ENCODE measurements at places on chromosomes 5 and 9.

- peak; percentile 37 for ATAC-seq
Measured at GRCh38 chr5:174327317-174327864, 281.9 kb downstream of the NSG2 start.

DNA sequence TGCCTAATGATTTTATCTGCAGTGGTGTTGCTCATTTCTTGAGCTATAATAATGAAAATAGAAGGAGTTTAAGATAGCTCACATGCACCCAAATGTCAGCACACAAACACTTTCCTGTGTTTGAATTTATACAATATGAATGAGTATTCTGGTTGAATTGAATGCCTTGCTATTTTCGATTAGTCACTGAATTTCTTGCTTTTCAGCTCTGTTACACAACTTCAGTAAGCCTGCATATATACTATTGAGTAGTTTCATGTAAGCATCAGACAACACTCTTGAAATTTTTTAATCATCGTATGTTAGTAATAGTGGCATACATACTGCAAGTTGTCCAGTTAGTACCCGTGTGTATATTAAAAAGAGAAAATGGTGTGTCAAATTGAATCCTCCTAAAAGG, 281.5 kb upstream of the GRIA1 start:
- no peak for ATAC-seq

GRCh38 chr9:36949466-36949865, 84.6 kb downstream of the PAX5 start:
- no peak for ATAC-seq

GRCh38 chr9:27427272-27427643, 96.8 kb upstream of the IFNK start:
- ATAC-seq = no peak

- ATAC-seq = peak; percentile 68
Measured at GRCh38 chr5:56064984-56065383, 70.2 kb upstream of the IL6ST start.

DNA sequence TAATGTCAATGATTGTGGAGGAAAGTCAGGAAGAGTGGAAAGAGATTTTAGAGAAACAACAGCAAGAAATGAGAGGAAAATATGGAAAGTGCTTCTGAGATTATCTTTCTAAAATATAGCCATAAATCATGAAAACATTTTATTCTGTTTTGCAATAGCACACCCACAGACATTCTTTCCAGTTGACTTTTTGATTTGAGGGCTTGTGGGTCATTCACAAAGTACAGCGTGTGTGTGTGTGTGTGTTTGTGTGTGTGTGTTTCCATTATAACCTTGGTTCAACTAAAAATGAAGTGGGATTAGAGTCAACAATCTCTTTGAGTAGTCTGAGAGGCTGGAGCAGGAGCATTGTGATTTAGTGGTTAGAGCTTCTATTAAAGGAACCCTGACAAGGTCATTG, 116.6 kb upstream of the GAS1 start:
- no peak for ATAC-seq

DNA sequence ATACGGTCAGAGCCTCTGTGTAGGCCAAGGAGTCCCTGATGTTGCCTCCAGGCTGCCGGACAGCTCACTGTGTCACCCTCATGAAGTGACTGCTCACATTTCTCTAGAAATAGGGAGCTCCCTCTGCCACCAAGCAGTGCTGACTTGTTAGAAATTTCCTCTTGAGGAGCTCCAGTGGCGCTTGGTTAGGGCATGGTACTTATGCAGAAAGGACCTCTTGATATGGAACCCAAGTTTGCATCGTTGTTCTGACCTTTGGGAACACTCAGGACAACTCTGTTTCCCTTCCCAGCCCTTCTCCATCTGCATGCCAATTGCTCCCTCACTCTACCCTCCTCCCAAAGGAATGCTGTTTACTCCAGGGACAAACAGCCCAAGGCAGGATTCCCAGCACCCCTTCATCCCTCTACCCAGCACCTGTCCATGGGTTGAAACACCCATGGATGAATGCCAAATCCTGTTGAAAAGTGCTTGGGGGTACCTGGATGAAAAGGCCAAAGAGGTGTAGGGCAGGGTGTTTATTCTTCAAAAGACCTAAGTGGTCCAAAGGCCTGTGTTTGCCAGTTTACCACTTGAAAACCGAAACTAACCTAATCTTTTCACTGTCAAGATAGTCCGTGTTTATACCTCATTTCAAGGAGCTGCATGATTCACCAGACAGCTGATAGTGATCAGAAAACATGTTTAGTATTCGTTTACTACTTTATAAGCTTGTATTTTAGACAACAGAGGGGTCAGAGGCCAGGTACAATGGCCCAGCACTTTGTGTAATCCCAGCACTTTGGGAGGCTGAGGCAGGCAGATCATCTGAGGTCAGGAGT, 51.1 kb downstream of the KLF4 start:
- ATAC-seq = no peak

DNA sequence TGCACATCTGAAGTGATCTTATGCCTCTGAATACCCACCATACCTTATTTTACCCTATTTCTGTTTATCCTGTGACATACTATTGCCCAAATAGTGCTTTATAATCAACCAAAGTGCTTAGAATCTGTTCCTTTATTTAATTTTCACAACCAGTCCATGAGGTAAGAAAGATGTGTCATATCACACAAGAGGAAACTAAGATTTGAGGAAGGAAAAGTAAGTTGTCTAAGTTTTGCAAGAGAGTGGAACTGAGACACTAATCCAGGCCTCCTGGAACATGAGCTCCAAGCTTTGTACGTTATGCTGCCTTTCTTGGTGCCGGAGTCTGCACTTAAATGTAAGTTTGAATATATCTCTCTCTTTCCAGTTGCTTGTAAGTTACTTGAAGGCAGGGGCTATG, 17.2 kb downstream of the KDM3B start:
- no peak for ATAC-seq

GRCh38 chr5:126403876-126404275, 19.3 kb upstream of the GRAMD2B start:
- no peak for ATAC-seq

- ATAC-seq = no peak
Measured at GRCh38 chr5:118325931-118326330, 662.4 kb downstream of the DTWD2 start.

DNA sequence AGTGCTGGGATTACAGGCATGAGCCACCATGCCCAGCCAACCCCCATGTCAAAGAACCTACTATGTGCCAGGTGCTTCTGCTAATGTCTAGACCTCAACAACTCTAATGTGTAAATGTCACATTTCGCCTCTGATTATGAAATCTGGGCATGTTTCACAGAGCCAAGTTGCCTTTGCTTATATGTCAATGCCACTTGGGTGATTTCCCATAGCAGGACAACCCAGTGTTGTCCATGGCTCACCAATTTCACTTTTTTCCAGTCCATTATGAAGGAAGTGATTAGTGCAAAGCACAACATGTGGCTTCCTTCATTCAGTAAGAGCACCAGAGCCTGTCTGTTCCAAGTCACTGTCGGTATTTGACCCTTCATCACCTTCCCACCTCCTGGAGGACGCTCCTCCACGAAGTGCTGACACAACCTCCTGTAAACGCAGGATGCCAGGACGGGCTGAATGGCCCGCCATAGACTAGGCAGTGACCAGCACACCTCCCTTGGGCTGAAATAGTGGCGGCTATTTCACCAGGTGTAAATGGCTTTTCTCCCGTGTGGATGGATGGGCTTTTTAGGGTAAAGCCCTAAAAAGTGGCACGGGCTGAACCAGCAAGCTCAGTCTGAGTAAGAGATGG, 962 bp upstream of the PKN3 start:
- ATAC-seq = no peak

- no peak for ATAC-seq
Measured at GRCh38 chr5:13339093-13339492, 605.4 kb downstream of the DNAH5 start.

DNA sequence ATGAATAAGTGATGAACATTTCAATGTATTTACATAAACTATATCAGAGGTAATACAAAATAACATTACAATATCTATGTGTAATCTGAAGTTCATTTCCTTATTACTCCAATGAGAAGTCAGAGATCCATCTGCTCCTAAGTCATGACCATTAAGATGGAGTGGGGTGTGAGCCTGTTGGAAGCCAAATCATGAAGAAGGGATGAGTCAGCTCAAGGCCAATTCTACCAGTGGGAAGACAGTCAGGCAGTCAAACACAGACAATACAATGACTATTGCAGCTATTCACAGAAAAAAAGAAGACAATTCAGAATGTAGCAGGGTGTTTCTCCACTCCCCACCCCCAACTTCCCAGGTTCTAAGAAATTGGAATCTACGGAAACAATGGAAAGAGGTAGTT, 155.0 kb downstream of the NFIB start:
- ATAC-seq = no peak

DNA sequence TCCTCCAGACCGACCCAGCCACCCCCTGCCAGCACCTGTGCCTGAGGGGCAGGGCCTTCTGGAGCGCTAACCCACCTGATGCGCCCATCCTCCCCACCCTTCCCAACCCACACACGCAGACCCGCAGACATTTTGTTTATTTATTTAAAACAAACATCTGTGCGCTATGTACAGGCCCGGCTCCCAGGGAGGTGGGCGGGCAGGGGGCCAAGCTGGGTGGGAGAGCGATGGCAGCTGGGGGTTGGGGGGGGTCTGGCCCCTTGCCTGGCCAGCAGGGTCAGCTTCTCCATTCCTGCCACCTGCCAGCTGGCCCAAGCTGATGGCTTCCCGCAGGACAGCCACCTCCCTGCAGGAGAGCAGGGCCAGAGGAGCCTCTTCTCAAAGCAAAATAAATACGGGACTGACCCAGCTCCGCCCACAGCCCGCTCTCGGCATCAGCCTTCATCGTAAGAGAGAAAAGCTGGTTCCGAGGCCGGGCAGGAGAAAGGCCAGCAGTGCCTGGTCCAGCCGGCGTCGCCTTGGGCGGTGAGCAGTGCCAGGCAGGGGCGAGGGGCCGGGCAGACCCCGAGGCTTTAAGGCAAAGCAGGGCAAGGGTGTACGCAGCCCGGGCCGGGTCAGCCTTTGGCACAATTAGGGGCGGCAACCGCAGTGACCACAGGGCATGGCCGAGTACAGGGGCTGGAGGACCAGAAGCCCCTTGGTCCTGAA, 10.9 kb upstream of the CLIC3 start:
- ATAC-seq = no peak

DNA sequence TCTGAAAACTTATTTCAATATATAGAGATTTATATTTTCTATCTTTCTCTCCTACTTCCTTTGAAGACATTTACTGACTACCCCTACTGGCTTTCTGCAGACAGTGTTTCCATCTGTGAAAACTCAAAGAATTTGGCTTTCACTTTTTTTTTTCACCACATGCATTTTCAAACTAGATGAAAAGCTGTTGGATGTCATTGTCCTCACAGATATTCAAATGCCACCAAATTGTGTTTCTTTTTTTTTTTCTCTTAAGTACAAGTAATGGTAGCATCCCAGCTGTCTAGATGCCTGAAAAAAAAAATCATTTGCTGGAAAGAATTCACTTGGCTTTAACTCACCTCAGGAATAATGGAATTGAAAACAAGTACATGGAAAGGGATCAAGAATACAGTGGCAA, 2258.6 kb upstream of the ACO1 start:
- no peak for ATAC-seq

DNA sequence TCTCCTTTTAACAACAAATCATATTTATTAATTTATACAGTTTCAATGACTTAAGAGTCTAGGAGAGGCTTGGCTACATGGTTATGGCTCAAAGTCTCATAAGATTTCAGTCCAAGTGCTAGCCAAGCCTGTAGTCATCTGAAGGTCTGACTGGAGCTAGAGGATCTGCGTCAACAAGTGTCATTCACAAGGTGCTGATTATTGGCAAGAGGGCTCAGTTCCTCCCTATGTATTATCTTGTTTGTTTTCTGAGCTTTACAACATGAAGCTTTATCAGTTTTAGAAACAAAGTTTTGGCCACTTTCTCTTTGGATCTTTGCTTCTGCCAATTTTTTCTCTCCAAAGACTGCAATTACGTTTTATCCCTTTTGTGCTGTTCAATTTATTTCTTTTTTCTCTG, 94.7 kb downstream of the RICTOR start:
- ATAC-seq = no peak

GRCh38 chr5:32420506-32420905, 24.0 kb downstream of the ZFR start:
- ATAC-seq = no peak

DNA sequence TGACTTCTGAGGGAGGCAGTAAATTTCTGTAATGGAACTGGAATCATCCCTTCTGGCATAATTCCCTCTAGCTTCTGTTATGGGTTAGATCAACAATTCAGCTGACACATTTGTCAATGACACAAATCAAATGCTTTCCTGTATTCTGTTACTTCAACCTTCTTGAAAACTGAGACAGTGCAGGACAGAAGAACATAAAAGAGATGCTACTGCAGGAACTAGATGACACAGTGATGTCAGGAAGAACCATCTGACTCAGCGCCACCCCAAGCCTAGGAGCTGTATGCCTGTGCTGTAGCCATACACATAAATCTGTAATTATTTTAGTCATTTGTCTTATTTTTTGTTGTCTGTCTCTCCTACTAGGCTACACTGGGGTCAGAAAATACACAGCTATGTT, 18.2 kb upstream of the CEP120 start:
- peak; percentile 82 for ATAC-seq

DNA sequence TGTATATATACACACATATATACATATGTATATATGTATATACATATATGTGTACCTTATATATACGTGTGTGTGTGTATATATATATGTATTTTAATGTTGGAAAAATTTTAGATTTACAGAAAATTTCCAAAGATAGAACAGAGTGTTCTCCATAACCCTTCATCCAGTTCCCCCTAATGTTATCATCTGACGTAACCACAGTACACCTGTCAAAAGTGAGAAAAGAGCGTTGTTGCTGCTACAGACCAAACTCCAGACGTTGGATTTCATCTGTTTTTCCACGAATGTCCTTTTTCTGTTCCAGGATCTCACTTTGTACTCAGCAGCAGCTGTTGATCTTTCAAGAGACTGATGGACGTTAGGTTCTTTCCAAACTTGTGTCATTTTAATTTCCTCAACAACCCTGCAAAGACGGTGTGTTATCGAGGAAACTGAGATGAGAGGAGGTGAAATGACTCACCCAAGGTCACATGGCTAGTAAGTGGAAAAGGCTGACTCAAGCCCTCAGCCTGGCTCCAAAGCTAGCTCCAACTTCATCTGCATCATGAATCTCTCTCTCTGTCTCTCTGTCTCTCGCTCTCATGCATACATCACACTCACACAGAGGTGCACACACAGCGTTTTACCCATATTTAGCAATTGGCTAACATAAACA, 17.0 kb upstream of the NTNG2 start:
- ATAC-seq = peak; percentile 97

DNA sequence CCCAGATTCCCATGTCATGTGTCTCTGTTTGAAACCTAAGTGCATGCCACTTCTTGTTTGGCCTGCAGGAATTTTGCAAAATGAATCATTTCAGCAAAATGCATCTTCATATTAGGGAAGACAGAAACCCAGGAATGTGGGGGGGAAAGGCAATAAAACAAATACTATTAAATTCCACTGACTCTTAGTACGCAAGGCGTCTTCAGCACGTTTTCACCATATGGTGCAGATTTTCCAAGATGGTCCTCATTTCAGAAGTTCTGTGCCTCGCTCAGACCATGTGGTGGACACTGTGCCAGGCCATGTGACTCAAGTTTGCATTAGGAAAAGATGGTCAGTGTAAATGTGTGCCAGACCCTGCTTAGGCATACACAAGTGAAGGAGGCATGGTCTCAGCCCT, 184.0 kb downstream of the ACTL7B start:
- ATAC-seq = no peak

GRCh38 chr5:145787996-145788395, 47.1 kb downstream of the PRELID2 start:
- no peak for ATAC-seq

GRCh38 chr9:124475868-124476690, 25.8 kb downstream of the ADGRD2 start:
- ATAC-seq = no peak

- no peak for ATAC-seq
Measured at GRCh38 chr9:3001311-3001710, 157.4 kb upstream of the PUM3 start.
